Transverse colon (tissue), 4 donors: ENCODE measurements at places on chromosomes 12 and 14. TPM values are rescaled to one million over a fixed set of nuclear protein-coding genes. Genes with fewer than 3 reads are reported as not detected.
A peak's percentile ranks its signal among the peaks of the same experiment; 100 is the strongest.

DNA sequence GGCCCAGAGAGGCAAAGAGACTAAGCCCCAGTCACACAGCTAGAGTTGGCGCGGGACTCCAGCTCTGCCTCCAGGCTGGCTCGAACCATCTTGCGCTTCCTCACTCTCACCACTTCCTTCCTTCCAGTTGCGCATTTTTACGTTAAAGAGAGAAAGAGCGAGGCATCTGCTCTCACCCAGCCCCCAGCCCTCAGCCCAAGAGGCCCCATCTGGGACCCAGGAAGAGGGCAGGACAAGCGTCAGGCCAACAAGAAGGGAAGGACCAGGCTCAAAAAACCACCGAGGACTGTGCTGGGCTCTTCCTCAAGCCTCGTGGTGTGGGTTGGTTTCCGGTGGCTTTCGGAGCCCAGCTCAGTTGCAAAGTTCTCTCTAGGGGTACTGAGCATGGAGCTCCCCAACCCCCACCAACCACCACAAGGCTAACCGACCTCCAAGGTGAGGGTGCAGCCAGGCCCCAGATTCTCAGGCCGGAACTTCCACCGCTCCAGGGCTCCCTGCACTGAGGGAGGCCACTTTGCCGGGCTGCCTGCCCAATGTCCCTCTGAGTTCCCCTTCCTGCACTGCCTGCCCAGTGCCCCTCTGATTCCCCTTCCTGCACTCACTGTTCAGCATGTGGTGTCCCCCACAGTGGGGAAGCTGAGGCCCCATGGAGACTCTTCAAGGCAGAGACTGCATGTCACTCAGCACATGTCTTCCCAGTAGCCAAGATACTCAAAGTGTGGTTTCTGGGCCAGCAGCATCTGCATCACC is 35.9 kb downstream of the TESC start:
- H3K4me1 ChIP-seq = no peaks in the 10 kb centered on the region
- H3K27ac ChIP-seq = peak overlapping the region; percentile 28
- peak; percentile 33 for DNase-seq
- no peak overlapping the region for H3K4me3 ChIP-seq
- H3K27me3 ChIP-seq = no peaks in the 10 kb centered on the region

DNA sequence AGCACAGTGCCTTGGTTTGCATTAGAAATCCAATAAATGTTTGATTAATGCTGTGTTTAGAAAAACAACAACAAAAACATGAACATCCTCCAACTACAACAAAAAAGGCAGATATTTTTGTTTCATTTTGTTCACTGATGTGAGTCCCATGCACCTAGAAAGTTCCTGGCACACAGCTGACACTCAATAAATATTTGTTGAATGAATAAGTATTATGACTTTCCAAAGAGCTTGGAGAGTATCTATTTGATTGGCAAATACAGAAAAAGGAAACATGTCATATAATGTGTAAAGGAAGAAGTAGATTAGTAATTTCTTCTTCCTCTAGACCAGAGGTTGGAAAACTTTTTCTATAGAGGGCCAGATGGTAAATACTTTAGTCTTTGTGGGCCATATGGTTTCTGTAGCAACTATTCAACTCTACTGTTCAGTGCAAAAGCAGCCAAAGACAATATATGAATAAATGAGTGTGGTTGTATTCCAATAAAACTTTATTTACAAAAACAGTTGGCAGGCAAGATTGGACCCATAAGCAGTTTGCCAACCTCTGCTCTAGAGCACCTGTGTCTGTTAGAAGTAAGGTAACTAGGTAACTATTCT is 312.3 kb upstream of the DIO2 start:
- H3K36me3 ChIP-seq = no peaks in the 10 kb centered on the region
- no peak overlapping the region for H3K4me3 ChIP-seq

- no peaks in the 10 kb centered on the region for H3K27me3 ChIP-seq
- H3K4me3 ChIP-seq = no peak overlapping the region
- H3K36me3 ChIP-seq = peaks cover 91% of the 10 kb centered on the region
Measured at GRCh38 chr12:49043856-49044258, 16.7 kb downstream of the KMT2D start.

- no peaks in the 10 kb centered on the region for H3K27me3 ChIP-seq
- no peak overlapping the region for H3K4me3 ChIP-seq
- no peak overlapping the region for H3K27ac ChIP-seq
- DNase-seq = no peak
- H3K4me1 ChIP-seq = no peaks in the 10 kb centered on the region
Measured at GRCh38 chr14:96484399-96484798, 17.8 kb upstream of the PAPOLA start.

LTB4R gene
- total RNA-seq = 8.3 TPM
